ENCODE measurements at places on chromosomes 11 and 22.
A peak's percentile ranks its signal among the peaks of the same experiment; 100 is the strongest.

GRCh38 chr11:61193596-61193995 lies 9.7 kb upstream of the PGA3 start:
- DNase-seq = no peak

- DNase-seq = peak; percentile 36
Observed at GRCh38 chr22:41092023-41092817, at the start of gene EP300. EP300 (plus strand) TSS chr22:41092592; CDS start chr22:41093005, 413 bp downstream.

DNA sequence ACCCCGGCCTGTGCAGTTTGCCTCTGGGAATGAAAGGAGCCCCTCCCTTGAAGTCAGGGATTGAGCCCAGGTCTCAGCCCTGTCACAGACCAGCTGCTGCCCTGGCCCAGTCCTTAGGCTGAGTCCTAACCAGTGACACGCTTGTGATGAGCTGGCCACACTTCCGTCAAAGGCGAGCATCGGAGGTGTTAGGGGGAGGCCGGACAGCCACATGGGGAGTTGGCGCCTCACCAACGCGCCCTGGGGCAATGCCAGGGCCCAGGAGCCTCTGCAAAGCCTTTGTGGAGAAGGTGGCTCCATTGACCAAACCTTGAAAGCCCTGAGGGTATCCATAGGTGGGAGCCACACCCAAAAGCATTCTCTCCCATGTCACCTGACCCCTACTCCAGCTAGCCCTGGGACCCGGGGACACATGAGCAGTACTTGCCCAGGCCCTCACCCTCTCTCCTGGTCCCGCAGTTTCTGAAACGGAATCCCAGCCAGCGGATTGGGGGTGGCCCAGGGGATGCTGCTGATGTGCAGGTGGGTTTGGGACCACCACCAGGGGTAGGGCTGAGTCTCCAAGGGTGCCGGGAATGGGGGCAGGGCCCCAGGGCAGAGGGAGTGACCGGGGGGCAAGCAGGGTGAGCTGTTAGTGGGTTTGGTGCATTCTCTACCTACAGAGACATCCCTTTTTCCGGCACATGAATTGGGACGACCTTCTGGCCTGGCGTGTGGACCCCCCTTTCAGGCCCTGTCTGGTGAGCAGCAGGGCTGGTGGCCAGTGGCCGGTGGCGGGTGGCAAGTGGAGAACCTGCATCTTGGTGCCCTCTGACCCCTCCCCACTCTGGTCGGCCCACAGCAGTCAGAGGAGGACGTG lies 3.7 kb downstream of the PTPRCAP start:
- DNase-seq = no peak

- DNase-seq = no peak
Observed at GRCh38 chr22:27613099-27614005, 188.2 kb downstream of the MN1 start.

DNA sequence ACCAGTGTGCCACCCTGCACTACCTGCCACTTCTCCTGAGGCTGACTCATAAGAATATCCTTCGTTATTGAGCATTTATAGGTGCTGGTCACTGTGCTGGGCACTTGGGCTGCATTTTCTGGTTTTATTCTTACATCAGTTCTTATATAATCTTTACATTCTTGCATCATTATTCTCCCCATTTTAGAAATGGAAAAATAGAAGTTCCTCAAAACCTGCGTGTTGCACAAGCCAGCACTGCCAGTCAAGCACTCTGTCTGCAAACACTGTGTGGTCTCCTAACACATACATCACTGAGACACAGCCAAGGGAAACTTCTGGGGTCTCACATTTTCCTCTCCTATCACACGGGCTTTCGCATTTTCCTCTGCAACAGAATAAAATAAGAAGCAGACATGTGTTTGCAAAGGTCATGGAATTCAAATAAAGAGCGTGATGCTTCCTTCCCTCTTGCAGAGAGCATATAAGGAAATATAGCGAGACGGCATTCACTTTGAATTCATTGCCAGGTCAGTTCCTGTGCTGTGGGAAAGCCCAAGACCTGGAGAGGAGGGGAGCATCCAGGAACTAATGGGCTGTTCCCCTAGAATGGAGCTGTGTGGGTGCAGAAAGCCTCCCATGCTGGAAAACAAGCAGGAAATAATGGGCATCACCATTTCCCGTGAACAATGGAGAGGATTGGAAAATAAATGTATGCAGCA lies 73.9 kb upstream of the SEZ6L start:
- DNase-seq = no peak

DNA sequence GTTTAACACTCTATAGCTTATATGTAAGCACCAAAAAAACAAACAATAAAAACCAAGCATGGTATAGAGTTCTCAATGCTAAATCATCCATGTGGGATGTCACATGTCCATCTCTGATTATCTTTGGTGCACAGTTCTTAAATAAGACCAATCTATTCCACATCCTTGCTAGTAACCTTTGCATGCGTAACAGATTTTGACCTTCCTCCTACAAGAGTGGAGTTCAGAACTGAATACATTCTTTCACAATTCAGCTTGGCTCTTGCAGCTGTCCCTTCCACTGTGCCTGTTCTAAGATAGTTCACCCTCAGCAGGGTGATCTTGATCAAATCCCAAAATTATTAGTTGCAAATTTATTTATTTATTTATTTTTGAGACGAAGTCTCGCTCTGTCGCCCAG lies 21.1 kb downstream of the PRR14L start:
- DNase-seq = no peak

GRCh38 chr11:8480858-8481257 lies 113.2 kb downstream of the STK33 start:
- no peak for DNase-seq

- DNase-seq = no peak
Observed at GRCh38 chr11:94424662-94425061, 23.4 kb upstream of the GPR83 start.

DNA sequence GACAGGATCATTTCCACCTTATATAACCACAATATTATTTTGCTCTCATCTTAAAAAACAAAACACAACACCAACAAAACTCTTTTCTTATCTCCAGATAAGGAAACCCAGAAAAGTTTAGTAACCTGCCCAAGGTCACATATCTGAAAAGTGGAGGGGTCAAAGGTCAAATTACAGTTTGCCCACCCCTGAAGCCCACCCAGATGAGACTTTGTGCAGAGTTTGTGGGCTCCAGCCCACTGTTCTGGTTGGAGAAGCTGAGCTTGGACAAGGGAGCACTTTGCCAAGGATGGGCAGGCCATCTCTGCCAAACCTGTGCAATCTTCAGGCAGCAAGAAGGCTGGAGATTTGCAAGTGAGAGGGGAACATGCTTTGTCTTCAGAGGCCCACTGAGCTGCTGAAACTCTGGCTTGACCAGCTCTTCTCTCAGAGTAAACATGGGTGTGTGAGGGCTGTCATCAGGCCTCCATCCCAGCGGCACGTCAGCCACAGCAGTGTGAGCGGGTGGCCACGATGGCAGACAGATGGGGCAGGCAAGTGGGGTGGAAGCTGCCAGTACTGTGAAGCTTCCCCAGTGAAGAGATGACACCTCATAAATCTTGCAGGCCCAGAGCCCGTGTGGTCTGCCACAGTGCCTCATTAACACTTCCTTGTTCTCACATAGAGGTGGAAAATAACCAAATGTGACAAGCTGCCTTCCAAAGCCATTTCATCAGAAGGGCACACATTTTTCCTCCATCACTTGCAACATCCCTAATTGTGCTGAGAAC lies 111.8 kb downstream of the CCDC81 start:
- no peak for DNase-seq

GRCh38 chr22:17120711-17121232 lies 388 bp downstream of the TMEM121B start:
- no peak for DNase-seq

GRCh38 chr11:57001674-57002401 lies 13.1 kb downstream of the OR5AK2 start:
- no peak for DNase-seq

GRCh38 chr22:38452373-38453065 lies 2.5 kb downstream of the KCNJ4 start:
- no peak for DNase-seq

DNA sequence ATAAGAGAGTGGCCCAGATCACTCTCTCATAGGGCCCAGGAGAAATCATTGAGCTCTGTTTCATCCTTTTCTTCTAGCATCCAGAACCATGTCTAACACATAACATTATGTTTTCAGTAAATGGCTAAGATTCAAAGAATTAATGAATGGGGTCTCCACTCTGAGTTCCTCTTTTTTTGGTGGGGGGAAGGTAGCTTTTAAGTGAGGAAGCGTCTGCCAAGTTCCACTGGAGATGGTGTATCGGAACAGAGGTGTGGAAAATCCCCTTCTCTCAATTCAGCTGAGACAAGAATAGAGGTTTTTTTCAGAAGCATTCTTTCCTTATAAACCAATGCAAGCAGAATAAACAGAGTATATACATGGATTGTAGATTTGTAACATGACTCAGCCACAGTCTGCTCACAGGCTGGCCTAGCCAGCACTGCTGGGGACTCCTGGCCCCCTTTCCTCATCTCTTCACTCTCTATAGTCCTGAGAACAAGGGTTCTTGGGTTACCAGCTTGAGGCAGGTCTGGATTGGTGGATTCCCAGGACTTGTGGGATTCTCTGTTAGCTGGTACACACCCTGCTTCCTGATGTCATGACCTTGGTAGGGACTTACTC lies 97.2 kb downstream of the TRAF6 start:
- no peak for DNase-seq

DNA sequence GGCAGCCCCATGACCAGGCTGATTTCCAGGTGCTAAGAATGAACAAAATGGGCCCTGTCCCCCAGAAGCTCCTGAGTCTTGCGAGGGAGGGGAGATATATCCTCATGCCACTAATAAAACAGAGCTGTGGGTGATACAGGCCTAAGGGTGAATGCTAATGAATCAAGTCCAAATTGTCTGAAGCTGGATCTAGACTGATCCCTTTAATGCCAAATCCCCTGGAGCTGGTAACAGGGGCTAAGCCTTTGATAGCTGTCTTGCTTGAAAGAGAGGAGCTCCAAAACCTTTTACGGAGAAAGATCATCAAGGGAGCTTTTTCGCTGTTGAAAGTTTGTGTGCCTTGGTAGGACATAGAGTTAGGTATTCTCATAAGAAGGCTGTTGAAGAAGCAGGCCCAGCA lies 79.7 kb downstream of the PPFIBP2 start:
- no peak for DNase-seq

GRCh38 chr11:33375688-33376311 lies 118.6 kb downstream of the HIPK3 start:
- peak; percentile 10 for DNase-seq

- no peak for DNase-seq
Observed at GRCh38 chr11:128895526-128895925, 4.4 kb downstream of the KCNJ5 start.

GRCh38 chr11:81960443-81960842 lies 773.2 kb downstream of the FAM181B start:
- DNase-seq = no peak
